ENCODE measurements at places on chromosomes 1 and 21.

DNA sequence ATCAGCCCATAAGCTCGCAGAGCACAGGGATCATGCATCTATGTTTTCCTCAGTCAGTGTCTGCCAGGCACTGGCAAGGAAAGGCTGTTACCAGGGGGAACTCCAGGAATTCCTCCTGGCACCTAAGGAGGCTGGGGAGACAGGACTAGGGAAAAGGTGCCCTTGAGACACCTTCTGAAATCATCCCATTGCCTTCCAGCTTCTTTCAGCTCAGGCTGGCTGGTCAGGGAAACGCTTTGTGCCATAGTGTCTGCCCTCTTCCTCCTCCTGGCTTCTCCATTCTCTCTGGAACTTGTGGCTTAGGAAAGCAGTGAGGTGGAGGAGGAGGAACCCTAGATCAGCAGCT lies 13.8 kb downstream of the LMNA start:
- DNase-seq: no peak

DNA sequence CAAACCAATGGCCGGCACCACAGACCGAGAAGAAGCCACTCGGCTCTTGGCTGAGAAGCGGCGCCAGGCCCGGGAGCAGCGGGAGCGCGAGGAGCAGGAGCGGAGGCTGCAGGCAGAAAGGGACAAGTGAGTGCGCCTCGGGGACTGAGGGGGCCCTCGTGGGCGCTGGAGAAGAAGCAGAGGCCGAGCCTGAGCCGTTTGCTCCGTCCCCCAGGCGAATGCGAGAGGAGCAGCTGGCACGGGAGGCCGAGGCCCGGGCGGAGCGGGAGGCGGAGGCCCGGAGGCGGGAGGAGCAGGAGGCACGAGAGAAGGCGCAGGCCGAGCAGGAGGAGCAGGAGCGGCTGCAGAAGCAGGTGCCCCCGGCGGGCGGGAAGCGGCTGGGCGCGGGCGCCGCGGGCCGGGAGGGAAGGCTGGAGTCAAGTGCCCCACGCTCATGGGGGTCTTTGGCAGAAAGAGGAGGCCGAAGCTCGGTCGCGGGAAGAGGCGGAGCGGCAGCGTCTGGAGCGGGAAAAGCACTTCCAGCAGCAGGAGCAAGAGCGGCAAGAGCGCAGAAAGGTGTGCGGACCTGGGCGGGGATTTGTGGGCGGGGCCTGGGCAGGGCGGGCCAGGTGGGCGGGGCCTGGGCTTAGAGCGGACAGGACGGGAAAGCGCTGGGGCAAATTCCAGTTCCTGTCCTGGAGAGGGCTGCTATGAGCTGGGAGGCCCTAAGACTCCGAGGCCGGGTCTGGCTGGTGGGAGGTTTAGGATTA lies 22.7 kb downstream of the MAP7D1 start:
- DNase-seq: no peak

- no peak for DNase-seq
Observed at GRCh38 chr1:198118134-198118533, 38.7 kb upstream of the NEK7 start.

- DNase-seq: peak; percentile 16
Observed at GRCh38 chr1:241639623-241640148, 483 bp downstream of the CHML start.

DNA sequence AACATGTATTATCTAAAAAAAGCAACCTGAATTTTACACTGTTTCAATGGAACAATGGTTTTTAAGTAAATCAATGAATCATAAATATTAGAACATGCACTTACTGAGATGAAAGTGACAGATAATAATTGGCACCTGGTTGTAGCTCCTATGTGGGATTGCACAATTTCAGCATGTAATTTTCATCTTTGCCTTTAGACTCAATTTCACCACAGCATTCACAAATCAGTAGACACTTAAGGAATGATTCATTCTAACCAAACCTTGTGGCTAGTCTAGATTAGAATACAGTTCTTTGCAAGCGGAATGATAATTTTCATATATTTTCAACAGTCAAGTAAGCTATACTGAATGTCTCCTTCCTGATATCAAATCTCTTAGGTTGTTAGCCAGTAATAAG lies 853.4 kb downstream of the KCNT2 start:
- DNase-seq: no peak

DNA sequence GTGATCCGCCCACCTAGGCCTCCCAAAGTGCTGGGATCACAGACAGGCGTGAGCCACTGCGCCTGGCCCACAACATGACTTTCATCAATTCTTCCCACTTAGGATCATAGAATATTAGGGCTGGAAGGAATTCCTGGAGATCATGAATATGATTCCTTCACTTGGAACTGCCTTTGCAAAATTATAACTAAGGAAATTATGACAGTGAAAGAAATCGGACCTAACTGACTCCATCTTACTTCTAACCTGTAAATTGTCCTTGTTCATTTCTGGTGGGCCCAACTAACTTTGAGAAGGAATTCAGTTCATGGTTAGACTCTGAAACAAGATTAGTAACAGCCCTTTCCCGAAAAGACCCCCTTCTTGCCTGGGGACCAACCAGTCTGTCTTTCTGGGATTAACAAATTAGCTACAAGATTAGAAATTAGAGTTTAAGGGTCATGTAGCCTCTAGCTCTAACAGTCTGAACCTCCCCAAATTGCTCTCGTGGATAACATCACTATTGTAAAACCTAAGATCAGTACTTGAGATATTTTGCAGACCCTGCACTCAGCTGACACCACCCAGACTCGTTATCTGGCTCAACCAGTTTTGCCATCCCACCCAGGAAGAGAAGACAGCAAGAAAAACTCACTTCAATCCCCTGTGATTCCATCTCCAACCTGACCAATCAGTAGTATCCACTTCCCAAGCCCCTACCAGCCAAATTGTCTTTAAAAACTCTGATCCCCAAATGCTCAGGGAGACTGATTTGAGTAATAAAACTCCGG lies 14.7 kb downstream of the ZBTB8OS start:
- no peak for DNase-seq

DNA sequence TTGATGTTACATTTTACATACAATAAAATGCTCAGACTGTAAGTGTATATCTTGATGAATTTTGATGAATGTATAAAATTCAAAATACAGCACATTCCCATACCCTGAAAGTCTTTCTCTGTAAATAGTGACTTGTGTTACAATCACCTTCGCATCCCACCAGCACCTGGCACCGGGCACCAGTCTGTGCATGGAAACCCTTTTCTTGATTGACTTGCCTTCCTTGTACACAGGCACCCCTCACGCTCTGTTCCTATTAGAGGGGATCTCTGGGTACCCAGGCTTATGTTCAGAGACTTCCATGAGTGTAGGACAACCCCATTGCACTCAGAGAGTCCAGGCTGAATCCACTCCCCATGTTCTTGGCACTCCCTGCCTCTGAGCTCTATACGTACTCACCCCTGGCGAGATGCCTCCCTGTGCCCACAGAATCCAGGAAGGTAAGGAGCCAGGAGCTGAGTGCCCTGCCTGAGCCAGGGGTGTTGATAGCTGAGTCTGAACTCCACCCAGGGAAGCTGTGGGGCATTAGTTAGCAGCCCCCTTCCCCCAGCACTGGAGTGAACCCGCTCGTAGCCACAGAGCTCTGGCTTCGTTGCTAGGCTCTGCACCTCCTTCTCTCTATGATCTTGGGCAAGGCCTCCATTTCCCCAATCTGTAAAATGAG lies 22.5 kb upstream of the PKP1 start:
- no peak for DNase-seq

DNA sequence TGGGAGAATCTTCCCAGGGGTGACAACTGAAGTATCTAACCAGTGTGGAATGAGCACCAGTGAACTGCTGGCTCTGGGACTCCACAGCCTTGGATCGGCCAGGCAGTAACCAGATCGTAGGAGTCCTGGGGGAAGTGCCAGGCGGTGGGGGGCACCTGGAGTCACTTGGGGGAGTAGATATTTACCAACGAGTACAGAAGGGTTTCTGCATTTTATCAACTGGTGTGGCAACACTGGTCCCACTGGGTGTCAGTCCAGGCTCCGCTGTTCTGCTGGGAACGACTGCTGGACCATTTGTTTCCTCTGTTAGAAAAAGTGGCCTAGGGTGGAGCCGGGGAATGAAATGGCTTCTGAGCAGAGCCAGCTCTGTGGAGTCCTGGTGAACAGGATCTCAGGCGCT lies 14.4 kb downstream of the HEYL start:
- no peak for DNase-seq

DNA sequence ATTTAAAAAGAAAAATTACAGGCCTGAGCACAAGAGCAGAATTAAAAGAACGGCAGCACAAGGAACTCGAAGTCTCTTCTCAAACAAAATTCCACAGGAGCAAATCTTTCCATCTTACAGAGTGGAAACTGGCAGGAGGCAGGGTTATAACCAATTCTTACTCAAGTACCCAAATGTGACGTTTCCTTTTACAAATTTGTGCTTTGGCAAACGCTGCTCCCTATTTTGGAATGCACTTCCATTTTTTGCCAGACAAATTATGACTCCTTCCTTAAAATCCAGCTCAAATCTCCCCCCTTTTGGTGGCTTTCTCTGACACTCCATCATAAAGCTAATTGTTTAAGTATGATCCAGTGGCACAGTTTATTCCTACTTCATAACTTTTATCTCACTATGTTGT lies 7.8 kb downstream of the ERI3 start:
- DNase-seq: no peak

DNA sequence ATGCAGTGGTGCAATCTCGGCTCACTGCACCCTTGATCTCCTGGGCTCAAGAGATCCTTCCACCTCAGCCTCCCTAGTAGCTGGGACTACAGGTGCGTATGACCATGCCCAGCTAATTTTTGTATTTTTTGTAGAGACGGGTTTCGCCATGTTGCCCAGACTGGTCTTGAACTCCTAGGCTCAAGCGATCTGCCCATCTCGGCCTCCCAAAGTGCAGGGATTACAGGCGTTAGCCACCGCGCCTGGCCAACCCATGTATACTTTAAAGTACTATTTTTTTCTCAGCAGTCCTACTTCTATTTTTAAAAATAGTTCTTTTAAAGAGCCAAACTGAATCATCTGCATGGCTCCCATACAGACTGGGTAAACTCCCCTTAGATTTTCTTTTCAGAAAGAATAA lies 3.5 kb downstream of the STK40 start:
- no peak for DNase-seq

DNA sequence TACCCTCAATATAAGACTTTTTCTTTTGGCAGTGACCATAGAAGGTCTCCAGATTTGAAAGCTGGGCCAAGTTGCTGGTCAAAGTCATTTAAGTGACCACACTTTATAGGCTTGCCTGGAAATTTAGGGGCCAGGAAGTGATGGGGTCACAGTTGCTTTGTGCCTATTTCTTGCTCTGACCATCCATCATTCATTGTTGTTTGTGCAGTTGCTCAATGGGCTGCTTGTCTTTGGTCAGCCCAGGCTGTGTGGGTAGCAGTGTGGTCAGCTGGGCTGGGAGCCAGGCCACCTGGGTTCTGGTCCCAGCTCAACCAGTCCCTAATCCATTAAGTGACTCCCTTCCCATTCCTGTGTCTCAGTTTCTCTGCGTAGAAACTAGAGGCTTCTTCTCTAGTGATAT lies 2.1 kb upstream of the OTUD7B start:
- no peak for DNase-seq

DNA sequence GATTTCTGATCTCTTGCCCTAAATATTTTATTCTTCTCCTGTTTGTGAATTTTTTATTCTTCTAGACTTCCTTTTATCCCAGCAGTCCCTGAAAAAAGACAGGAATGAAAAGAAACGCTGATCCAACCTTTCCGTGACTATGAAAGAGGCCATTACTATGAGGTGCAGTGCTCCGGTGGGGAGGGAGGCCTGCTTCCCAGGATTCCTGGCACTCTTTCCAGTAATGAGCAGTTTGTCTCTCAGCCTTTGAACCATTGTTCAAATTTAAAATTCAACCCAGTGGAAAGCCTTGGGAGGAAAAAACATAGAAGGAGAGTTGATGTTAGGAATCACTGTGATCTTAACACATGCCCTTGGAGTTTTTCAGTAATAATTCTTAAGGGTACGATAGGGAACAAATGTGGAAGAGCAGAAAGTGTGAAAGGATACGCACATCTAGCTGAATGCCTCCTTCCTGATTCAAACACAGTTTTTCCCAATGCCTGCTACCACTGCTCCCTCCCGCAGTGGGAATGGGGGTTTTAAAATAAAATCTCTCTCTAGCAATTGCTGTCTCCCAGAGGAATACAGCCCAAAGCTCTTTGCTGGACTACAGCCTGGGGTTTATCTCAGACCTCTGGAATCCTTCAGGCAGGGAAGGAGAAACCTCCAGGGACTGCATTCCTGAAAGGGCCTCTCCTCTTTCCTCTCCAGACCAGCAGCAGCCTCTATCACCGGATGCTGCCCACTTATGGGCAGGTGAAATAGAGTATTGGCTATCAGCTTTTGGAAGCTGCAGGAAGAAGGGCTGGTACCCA lies 6.1 kb downstream of the IER5 start:
- DNase-seq: no peak

DNA sequence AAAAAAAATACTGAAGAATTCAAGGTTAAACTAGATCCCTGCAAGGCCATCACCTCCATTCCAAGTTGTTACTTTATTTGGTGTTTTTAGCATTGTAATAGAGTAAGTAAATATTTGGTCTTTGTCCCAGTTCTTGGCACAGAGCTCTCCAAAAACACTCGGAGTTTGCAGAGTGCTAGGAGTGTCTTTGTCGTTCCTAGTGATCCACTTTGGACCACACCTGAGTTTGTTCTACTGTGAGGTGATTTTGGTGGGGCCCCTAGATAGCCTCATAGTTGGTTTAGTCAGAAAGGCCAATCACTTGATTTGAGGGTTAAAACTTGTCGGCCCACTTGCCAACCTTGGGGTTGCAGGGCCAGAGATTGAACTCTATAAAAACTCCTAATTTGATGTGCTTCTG lies 25.6 kb downstream of the SYNC start:
- DNase-seq: no peak

DNA sequence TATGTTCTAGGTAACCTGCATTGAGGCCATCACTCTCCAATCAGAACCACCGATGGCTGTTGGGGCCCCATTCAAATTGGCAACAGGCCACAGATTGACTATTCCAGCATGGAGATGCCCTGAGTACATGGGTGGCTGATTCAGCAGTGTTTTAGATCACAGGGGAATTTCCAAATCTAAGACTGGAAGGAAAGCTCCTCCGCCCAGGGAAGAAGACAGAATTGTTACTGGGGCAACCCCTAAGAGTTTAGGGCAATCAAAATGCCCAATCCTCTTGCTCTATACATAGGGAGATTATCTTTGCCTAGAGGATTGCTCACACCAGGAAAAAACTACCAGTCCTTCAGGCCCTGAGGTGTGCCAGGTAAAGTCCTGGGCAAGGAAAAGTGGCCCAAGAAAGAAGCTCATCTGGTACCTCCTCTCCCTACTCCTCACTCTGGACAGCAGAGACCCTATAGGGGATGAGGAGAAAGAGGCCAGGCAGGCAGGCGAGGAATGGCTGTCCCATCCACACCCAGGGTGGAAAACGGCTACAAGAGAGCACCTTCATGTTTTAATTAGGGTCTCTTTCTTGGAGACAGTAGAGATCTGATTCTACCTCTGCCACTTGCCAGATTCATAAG lies 5.8 kb downstream of the S100A8 start:
- DNase-seq: no peak

DNA sequence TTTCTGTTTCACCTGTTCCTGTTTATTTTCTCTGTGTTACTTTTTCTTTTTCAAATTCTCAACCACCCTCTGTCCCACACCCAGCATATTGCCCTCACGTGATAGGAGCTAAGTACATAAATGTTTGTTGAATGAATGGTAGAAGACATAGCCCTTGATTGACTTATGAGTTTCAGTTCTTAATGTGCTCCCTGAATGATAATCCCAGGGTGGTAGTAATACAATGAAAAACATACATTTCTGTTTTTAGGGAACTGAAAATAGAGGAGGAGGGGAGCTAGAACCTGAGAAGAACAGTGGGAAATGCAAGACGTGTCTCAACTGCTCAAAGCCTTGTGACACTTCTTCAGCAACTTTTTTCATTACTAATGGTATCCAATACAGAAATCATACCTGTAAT lies 147.1 kb downstream of the SPATA46 start:
- no peak for DNase-seq
